Stimulated activated CD8-positive, alpha-beta memory T cell treated with anti-CD3 and anti-CD28 coated beads, Interleukin-7, amount 100 ng/mL, for 24 hours (primary cell): ENCODE measurements at places on chromosomes 2 and 18.

GRCh38 chr2:217383620-217384019 is 523.8 kb upstream of the TNP1 start:
- DNase-seq, result no peak

DNA sequence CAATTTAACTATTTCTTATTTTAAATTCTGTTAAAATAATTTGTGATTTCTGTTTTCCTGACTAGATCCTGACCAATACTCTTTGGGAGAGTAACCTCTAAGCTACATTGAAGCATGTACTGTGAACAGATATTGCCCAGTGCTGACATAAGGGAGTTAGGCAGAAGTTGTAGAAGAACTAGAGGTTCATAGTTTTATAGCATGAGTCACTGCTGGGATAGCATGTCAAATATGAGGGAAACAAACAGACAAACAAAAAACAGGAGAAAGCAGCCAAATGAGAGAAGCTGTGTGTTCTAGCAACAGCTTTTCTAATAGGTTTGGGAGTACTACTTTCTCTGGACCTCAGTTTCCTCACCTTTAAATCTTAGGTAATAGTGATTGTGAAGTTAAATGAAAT is 72.4 kb downstream of the CERS6 start:
- DNase-seq, result no peak

DNA sequence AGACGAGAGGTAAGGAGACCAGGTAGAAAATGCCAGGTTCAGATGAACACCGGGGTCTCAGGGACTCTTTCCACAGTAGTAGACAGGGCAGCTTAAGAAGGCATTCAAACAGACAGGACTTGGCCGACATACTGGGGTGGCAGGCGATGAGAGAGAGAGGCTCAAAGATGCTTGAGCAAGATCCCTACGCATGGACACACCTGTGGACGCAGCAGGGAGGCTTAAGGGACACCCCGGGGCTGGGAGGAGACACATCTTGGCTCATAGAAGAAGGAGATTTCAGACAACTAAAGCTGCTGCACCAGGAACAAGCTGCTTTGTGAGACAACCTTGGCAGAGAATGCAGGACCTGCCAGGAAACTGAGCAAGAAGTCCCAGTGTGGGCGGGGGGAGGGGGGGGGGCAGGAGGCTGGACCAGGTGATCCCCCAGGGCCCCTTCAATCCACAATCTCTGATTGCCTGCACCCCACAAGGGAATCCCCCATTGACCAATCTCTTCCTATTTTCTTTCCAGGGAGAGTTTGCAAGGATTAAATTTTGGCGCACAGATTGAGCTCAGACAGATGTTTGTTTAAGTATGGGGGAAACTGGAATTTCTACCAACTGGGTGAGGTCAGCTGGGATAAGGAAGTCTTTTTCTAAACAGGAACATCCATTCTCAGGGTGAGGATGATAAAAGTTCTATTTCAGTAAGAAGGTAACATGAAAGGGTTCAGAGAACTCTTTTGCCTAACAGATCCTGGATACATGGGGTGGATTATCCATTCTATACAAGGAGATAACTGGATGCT is 400.7 kb downstream of the NBAS start:
- no peak for DNase-seq

DNA sequence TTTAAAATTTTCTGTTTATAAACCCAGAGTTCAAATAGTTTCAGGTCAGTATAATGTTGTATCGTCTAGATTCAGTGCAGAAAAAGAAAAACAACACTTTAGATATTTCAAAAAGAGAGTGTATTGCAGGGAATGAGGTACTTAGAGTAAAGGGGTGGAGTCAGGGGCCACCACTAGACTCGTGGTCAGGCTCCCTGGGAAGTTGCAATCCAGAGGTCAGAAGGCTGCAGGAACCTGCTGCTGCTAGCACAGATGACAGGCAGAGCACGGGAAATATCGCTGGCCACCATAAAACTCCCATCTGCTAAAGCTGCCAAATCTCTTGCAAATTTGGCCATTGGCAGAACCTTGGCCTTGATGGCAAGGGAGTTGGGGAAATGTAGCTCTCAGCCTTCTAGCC is 64.6 kb downstream of the THNSL2 start:
- no peak for DNase-seq

- DNase-seq, result no peak
Observed at GRCh38 chr2:180497621-180498152, 482.7 kb upstream of the UBE2E3 start.

DNA sequence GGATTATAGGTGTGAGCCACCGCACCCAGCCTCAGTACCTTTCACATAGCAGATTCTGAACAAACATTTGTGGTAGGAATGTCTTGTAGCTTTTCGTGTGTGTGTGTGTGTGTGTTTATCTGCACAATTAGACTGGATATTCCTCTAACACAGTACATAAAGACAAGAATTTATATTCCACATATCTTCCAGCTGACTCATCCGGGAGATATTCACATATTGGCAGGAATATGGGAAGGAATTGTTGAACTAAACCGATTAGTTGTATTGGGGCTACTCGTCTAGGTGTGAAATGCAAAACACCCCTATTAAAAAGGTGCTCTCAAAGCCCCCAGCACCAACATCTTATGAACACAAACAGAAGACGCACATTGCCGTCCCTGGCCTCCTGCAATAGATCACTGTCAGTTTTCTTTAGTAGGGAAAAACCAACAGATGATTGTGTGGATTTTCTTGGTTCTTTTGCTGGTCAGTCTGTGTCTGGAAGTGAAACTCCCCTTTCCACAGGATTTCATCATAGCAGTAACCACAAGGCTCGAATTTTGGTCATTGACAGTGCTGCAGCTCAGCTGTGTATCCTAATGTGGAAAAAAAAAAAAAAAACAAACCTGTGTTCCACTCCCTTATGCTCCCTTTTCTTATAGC is 208.5 kb upstream of the ACVR2A start:
- DNase-seq, result no peak

DNA sequence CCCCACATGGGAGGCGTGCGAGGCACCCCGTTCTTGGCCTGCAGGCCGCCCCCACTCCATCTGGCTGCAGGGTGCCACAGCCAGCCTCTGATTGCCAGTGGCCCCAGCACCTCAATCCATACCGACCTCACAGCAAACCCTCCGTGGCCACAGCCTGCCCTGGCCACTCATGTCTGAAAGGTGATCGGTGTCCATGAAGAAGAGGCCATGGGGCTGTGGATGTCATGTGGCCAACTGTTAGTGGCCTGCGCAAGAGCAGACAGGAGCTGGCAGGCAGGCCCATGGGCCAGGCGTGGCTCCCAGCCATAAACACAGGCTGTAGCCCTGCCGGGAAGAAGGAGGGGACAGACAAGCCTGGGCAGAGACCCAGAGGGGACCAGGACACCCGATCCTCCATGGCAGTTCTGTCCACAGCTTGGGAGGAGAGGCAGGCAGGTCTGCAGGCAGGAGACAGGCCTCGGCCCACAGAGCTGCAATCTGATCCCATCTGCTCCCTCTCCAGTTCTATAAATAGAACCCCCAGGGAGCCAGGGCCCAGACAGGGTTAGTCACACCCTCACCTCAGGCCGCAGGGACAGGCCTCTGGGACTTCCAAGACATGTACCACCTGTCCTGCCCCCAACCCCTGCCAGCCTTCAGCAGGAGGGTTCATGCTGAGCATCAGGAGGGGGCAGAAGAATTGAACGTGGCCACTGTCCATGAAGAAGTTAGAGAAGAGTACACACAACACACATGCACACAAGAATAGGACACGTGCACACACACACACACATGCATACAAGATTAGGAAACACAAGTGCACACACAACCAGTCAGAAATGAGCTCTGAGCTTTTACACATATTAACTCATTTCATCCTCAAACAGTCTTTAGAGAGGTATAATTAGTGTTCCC is 16.9 kb downstream of the STEAP3 start:
- no peak for DNase-seq

DNA sequence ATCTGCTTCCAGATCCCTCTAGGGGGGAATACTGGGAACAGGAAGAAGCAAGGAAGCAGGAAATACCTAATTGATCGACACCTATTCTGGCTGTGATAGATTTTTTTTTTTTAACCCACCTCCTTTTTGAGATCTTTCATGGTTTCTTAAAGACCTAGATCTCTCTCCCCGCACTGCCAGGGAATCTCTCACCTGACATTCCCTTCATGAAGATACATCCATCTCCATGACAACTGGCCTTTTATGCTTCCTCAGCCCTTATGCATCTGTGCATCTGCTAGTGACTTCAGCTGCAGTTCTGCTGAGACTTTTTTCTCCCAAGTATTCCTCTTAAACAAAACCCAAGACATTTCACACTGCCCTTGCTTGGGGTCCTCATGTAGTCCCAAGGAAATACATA is 21.1 kb upstream of the CPO start:
- DNase-seq, result no peak

DNA sequence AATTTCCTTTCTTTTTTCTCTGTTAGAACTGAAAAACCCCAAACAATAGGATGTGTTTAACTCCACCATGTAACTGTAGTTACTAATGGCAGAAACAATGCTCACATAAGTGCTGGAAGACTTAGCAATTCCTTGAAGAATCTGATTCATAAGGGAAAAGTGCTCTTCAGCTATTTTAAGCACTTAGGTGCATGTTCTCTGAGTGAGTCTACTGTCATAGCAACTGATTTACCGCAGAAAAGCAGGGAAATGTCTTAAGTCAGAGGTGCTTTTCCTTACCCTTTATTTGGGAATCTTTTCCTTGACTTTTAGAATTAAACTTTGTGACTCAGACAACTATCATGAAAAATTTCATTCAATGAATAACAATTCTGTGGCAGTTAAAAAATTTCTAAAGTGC is 65.4 kb upstream of the NABP1 start:
- no peak for DNase-seq

GRCh38 chr2:230541934-230542380 is 126.0 kb downstream of the SP100 start:
- DNase-seq, result no peak

GRCh38 chr2:11359865-11360264 is 15.4 kb upstream of the ROCK2 start:
- no peak for DNase-seq

- no peak for DNase-seq
Observed at GRCh38 chr2:236662231-236663185, 92.9 kb downstream of the ACKR3 start.

- no peak for DNase-seq
Observed at GRCh38 chr2:128196026-128196425, 105.0 kb downstream of the UGGT1 start.

- DNase-seq, result no peak
Observed at GRCh38 chr2:163348857-163349380, 386.9 kb downstream of the FIGN start.

- DNase-seq, result peak; percentile 28
Observed at GRCh38 chr2:98822301-98823164, 91.6 kb upstream of the MGAT4A start.

GRCh38 chr2:47243596-47244323 is 88.7 kb upstream of the STPG4 start:
- no peak for DNase-seq

GRCh38 chr2:8580316-8581233 is 101.3 kb upstream of the ID2 start:
- DNase-seq, result no peak

DNA sequence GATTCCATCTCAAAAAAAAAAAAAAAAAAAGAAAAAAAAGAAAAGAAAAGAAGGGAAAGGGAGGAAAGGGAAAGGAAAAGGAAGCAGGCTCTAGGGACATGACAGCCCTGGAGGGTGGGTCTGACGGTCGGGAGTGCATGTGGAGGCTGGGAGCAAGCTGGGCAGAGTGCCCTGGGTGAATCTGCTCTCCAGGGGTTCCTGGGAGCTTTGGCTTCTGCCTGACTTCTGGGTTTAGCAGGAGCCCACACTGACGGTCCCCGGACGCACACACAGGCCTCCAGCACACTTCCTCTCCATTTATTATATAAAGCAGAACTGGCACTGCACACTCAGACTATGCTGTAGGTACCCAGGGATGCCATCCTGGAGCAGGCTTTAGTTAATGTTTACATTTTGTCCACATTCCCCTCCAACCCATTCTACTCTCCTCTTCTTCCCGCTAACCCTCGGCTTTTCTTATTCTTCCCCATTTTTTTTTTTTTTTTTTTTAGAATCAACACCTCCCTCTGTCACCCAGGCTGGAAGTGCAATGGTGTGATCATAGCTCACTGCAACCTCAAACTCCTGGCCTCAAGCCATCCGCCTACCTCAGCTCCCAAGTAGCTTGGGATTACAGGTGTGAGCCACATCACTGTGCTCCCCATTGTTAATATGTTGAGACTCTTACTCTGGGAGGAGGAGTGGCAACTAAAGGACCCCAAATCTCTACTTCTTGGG is 151.1 kb upstream of the SLC1A4 start:
- no peak for DNase-seq

GRCh38 chr18:29181151-29181901 is 1004.4 kb upstream of the CDH2 start:
- no peak for DNase-seq

- no peak for DNase-seq
Observed at GRCh38 chr18:60053747-60054304, 154.0 kb downstream of the PMAIP1 start.

DNA sequence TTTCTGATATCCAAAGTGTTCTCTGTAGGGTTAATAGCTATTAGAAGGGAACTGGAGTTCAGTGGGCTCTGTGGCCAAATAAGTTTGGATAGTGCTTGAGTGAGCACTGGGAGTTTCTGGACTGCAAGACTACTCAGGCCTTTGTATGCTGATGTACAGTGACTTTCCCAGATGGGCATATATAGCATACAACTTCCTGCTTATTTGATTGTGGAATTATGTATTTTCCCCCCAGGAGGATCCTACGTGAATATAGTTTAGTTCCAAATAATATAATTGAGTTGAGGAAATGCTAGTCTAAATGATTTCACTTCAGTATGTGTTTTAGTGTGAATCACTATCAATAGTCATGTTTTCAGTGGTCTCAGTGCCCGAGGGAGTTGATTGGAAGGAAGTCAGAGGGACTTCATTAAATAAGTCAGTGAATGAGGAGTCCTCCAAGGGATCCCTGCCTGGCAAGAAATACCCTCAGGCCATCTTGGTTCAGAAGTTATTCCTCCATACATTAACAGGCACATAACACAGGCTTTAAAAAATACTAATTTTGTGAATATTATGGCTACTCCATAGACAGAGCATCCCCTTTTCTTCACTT is 251.4 kb downstream of the PRKCE start:
- DNase-seq, result no peak

DNA sequence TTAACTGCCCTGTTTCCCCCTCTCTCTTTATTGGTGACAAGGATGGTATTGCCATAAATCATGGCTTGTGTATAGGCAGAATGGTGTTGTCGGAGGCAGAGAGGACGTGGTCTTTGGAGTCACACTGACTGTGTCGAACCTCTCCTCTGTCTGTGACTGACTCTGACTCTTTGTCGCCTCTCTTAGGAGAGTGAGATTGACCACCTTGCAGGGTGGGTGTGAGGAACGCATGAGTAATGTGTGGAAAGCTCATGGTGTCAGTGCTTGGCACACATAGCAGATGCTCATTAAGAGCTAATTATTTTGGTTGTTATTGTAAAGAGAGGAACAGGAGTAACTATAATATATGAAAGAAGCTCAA is 145.6 kb downstream of the TTC27 start:
- DNase-seq, result no peak
